Pons (tissue), 1 donor: ENCODE measurements at places on chromosomes 12 and 14.

- peak; percentile 60 for DNase-seq
Observed at GRCh38 chr12:121800694-121801594, 2.9 kb upstream of the SETD1B start.

GRCh38 chr14:100292776-100293461 is 13.3 kb downstream of the SLC25A29 start:
- DNase-seq, result no peak

GRCh38 chr12:100414739-100415138 is 57.9 kb downstream of the SLC17A8 start:
- DNase-seq, result no peak

GRCh38 chr12:51421266-51421884 is 3.3 kb upstream of the SLC4A8 start:
- peak; percentile 92 for DNase-seq
